ENCODE measurements at places on chromosomes 6 and 20.

GRCh38 chr20:37379967-37380828 is 34.3 kb downstream of the SRC start:
- DNase-seq, result no peak

DNA sequence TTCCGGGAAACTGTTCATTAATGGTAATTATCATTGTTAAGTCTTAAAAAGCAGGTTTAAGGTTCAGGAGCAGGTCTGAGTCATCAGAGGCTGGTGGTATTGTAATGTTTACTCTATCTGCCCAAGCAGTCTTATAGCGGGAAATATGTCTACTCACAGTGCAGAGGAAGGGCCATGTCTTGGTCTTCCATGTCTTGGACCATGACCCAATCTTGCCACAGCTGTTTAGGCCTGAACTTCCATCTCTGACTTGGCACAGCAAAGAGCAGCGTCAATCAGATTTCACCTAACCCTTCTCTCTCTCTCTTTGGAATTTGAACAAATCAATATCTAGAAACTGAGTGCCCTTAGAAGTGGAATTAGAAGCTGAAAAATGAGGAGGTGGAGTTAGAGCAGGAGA is 25.8 kb downstream of the SLC2A12 start:
- DNase-seq, result no peak

GRCh38 chr6:16548121-16548520 is 213.1 kb downstream of the ATXN1 start:
- no peak for DNase-seq

- DNase-seq, result peak; percentile 22
Measured at GRCh38 chr20:37202267-37202943, 23.1 kb upstream of the MROH8 start.

DNA sequence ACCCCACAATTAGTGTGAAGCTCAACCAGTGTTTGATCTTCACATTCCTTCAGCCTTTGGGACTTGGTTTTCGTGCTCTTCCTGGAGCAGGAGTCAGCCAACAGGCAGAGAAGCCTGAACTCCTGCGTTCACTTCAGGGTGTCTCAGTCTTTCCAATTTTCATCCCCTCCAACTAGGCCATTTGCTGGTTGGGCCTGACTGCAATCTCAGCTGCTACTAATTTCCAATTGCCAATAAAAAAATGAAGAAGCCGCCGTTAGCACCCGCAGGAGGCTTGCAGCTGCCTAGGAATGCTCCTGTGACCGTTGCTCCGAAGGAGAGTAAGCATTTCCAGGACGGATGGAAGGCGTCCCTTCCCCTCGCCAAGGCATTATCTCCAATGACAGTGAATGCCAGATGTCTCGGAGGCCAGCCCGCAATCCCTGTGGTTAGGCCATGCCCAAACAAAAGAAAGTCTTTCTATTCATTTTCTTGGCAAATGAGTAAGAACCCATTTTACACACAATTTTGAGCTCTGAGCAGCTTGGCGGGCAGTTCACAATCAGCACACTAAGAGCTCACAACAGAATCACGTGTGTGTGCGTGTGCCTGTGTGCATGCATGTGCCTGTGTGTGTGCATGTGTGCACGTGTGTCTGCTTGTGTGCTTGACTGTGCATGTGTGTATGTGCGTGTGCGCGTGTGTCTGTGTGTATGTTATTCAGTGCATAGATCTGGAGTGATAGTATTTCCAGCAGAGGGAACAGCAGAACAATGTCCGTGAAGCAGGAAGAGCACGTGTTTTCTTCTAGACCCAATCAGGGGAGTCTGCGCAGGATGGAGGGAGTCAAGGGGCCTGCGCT is 301.2 kb downstream of the SMOC2 start:
- no peak for DNase-seq

- no peak for DNase-seq
Measured at GRCh38 chr20:64242003-64242796, 13.3 kb upstream of the PCMTD2 start.

- no peak for DNase-seq
Measured at GRCh38 chr6:13049666-13050254, 278.6 kb downstream of the TBC1D7 start.
